NCI-H1105 (cell line): ENCODE measurements at places on chromosomes 16 and 17.

- DNase-seq: no peak
Observed at GRCh38 chr16:1765826-1766225, 5.5 kb downstream of the NME3 start.

DNA sequence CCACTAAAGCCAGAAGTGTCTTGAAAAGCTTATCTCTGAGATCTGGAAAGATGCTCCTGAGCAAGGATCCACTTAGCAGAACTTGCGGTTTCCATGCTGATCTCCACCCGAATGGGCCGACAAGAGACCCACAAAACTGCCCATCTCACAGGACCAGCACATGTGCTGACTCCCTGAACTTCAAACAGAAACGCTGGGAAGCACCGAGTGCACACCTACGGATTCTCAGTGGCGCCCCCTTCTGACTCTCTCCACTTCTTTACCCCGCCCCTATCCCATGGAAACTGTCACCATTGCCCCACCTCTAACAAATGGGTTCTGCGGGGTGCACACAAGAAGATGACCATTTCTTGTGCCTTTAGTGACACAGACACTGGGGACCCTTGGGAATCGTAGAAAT is 21.4 kb downstream of the CDRT4 start:
- DNase-seq: no peak

DNA sequence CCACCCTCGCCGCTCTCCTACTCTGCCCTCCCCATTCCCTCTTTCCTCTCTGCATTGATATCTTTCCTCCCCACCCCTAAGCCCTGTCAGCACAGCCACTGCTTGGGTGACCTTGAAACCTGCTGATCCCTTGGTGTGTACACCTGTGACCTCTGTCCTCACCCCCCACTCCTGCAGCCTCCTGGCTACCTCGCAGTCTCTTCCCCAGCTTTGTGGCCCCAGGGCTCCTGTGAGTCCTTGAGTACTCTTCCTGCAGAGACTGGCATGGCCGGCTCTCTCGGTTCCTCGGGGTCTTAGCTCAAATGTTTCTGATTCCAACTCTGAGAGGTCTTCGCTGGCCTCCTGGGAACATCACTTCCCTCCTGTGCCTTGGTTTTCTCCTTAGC is 31.7 kb downstream of the ADCY7 start:
- no peak for DNase-seq

DNA sequence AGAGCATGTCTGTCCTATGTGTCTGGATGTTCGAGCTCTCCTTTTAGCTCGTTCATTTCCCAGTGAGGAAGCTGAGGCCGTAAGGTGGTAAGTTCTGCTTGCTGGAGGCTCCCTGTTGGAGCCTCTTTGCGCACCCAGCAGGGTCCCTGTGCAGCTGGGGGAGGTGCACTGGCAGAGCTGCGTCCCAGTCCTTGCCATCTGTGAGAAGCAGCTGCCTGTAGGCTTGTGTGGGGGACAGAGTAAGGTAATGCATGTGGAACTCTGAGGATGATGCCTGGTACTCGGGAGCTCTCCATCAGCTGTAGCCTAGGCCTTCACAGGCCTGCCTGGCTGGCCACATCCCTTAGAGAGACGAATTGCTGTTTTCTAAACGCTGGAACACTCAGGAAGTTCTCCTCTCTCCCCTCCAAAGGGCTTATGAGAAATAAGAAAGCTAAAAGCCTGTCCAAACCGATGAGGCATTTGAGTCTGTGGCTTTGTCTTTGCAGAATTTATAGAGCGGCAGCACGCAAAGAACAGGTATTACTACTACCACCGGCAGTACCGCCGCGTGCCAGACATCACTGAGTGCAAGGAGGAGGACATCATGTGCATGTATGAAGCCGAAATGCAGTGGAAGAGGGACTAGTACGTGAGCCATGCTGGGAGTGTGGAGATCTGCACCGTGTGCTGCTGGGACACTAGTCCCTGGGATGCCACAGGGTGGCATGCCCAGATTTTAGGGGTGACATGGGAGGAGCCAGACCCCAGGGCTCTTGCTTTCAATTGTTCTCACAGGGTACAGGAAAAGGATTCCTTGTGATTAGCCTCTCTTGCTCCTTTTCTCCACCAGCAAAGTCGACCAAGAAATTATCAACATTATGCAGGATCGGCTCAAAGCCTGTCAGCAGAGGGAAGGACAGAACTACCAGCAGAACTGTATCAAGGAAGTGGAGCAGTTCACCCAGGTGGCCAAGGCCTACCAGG is 1.6 kb downstream of the NDUFB10 start:
- DNase-seq: no peak

DNA sequence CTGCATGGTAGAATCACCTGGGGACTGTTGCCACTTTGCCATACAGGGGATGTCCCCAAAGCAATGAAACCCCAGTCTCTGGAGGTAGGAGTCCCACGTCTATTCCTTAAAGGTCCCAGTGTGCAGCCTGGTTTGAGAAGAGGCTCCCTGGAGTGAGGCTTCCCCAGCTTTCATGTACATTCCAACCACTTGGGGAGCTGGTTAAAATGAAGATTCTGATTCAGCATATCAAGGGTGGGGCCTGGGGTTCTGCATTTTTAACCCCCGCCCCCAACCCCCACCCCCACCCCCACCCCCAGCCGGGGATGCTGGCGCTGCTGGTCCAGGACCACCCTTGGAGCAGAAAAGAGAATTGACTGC is 241.2 kb downstream of the FOXL1 start:
- DNase-seq: no peak

DNA sequence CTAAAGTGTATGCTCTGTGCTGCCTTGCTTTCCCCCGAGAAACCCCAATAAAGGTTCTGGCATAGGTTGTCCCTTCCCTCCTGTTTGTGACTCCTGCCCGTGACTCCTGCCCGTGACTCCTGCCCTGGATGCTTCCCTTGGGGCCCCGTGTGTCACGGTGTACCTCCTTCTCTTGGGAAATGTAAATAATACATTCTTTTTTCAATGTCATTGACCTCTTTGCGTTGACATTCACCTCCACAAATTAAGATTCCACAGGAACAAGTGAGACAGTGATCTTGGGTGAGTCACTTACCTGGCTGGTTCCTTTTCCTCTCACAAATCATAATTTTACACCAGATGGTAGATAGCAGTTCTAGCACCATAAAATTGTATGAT is 632 bp downstream of the CCL15 start:
- DNase-seq: no peak

DNA sequence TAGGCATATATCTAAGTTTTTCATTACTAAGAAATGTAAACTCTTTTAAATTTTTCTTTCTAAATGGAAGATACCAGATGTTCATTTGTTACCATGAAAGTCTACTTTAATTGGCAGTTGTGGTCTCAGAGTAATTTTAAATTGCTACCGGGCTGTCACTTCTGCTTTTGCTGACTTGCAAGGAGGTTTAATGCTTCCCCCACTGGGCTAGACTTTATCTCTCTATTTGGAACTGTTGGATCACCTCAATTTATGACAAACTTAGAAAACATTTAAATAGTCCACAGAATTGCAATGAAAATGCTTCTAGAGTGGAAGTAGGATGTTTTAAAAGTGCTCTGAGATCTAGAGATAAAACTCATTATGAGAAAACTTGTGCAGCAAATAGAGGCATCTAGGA is 479.8 kb upstream of the GOT2 start:
- DNase-seq: no peak

GRCh38 chr16:84922351-84923120 is 88.8 kb downstream of the ZDHHC7 start:
- DNase-seq: peak; percentile 4

GRCh38 chr17:14352136-14352535 is 51.3 kb downstream of the HS3ST3B1 start:
- no peak for DNase-seq

GRCh38 chr16:73887911-73888310 is 408.7 kb upstream of the PSMD7 start:
- DNase-seq: no peak

DNA sequence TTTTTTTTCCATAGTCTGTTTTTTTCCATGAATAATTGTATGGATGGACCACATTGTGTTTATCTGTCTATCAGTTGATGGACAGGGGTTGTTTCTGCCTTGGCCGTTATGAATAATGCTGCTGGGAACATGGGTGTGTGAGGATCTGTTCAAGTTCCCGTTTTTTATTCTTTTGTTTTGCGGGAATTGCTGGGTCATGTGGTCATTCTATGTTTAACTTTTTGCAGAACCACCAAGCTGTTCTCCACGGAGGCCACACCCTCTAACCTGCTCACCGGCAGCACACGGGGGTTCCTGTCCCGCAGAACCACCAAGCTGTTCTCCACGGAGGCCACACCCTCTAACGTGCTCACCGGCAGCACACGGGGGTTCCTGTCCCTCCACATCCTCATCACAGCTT is 5.9 kb upstream of the MSLN start:
- no peak for DNase-seq

DNA sequence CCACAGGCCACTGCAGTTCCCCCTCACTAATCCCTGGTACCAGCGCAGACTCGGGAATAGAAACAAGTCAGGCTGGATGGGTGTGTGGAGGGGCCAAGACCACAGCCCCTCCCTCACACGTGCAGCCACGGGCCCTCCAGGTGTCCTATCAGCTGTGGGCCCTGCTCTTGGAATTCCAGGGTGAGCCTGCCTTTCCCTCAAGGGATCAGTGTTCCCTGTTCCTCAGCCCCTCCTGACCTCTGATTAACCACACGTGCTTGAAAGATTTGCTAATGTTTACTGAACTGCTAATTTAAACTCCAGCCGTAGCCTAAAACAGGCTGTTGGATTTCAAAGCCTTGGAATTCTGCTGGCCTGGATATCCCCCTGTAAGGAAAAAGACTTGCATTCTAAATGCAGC is 146.4 kb downstream of the SOCS1 start:
- no peak for DNase-seq

DNA sequence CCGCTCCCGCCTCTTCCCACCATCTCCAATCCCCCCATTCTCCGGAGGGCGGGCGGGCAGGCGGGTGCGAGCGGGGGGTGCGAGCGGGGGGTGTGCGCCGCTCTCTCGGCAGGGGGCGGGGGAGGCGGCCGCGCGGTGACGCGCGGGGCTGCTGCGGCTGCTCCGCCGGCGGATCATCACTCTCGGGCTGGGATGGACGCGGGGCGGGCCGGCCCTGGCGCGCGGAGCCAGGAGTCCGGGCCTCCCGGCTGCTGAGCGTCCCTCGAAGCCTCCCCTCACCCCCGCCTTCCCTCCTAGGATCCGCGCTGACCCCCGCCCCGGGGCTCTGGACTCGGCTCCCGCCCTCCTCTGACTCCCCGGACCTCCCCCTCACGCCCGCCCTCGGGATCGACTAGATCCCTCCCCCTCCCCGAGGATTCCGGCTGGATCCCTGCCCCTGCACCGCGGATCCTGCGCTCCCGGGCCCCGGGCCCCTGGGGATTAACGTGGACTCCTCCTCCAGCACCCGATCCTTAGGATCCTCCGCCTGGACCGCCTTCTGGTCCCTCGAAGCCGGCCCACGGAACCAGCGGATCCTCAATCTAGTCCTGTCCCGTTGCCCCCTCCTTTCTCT is 946 bp upstream of the TMEM256 start:
- no peak for DNase-seq

- no peak for DNase-seq
Observed at GRCh38 chr17:57982452-57983170, 5.4 kb downstream of the VEZF1 start.

- no peak for DNase-seq
Observed at GRCh38 chr16:57929250-57929649, 41.7 kb downstream of the CNGB1 start.

GRCh38 chr16:61323456-61323855 is 712.8 kb downstream of the CDH8 start:
- DNase-seq: no peak

- no peak for DNase-seq
Observed at GRCh38 chr17:62675701-62676100, 48.2 kb downstream of the MRC2 start.

DNA sequence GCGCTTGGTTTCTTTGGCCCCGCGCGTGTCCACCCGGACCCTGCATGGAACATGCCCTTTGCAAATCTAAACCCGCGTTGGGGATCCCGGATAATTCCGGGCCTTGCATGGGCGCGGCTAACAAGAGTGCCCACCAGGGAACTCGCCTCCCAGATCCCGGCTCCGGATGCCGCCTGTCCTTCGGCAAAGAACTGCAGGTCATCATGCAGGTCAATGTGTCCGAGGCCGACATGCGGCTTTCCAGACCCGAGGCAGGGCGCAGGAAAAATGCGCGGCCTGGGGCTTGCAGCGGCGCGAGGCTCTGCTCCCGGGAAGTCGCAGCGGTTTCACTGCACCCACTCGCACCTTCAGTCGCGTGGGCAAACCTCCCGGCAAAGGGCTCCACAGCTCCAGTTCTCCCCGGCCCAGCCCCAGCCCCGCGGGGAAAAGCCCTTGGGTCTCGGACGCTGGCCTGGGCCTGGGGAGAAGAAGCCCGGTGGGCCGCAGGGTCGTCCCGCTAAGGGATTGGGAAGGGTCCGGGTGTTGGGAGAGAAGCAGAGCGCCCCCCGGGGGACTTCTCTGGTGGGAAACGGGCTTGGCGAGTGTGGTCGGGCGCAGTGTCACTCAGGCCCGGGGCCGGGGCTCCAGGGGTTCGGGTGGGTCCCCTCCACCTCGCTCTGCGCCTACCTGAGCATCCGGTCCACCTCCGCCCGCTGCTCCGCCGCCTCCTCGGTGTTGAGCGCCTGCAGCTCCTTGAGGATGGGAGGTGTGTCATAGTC is 805 bp downstream of the HNF1B start:
- no peak for DNase-seq

- no peak for DNase-seq
Observed at GRCh38 chr17:39750131-39751015, 12.6 kb downstream of the GRB7 start.

DNA sequence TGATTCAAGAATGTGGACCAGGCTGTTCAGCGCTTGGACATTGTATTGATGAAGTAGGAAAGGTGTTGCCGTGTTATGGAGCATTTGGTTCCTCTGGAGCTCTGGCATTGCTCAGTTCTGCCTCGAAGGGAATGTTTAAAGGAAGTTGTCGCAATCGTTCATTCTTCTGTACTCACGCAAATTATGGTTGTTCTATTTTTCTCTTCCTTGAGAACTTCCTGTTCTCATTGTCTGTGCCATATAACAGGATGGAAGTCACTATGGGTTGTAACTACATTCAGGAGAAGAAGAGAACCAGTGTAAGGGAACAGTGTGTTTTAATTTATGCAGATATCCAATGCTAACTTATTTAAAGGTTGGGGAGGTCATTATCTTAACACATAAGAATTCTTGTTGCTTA is 13.0 kb downstream of the PCTP start:
- no peak for DNase-seq

GRCh38 chr17:46851029-46851741 is at the start of gene WNT9B:
Gene WNT9B, plus strand, starts transcription at chr17:46851583. Its CDS starts 56 bp downstream, at chr17:46851639.
- DNase-seq: peak; percentile 85

DNA sequence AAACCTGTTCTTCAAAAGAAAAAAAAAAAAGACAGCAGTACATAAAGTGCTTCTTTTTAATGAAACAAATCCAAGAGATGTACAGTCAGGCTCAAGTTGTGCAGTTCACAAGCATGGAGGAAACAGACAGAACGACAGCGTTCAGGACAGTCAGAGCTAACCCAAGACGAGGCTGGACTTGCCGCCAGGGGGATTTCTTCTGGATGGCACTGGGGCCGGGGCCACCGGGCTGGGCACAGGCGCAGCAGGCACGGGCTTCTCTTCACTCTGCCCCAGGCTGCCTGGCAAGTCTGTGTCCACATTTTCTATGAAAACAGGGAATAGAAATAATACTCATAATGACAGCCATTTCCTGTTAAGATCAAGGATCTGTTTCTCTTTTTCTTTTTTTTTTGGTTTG is 4.4 kb upstream of the NT5C start:
- no peak for DNase-seq

- DNase-seq: no peak
Observed at GRCh38 chr17:37737971-37738370, 6.9 kb downstream of the HNF1B start.
